H9 (cell line): ENCODE measurements at places on chromosomes 2 and 18. TPM values are rescaled to one million over a fixed set of nuclear protein-coding genes. Genes with fewer than 3 reads are reported as not detected.

The MALL gene
- total RNA-seq, result 5.0 and 5.5 TPM in 2 replicates

The TNFAIP6 gene
- 0.81 and 1.2 TPM in 2 replicates for total RNA-seq

The TXNDC2 gene
- total RNA-seq, result 0.28 TPM in 1 of 2 replicates, not detected in the other

The STARD6 gene
- not detected in 2 replicates for total RNA-seq

The CHRNG gene
- total RNA-seq, result not detected in 2 replicates

The ZNF236 gene
- total RNA-seq, result 16.0 and 17.7 TPM in 2 replicates

The RTP5 gene
- total RNA-seq, result not detected in 2 replicates

The PRKAG3 gene
- total RNA-seq, result not detected in 2 replicates

The FAM110C gene
- total RNA-seq, result 3.4 and 3.6 TPM in 2 replicates
